Cortex of kidney (tissue), 1 donor: ENCODE measurements at places on chromosomes 4 and X.

DNA sequence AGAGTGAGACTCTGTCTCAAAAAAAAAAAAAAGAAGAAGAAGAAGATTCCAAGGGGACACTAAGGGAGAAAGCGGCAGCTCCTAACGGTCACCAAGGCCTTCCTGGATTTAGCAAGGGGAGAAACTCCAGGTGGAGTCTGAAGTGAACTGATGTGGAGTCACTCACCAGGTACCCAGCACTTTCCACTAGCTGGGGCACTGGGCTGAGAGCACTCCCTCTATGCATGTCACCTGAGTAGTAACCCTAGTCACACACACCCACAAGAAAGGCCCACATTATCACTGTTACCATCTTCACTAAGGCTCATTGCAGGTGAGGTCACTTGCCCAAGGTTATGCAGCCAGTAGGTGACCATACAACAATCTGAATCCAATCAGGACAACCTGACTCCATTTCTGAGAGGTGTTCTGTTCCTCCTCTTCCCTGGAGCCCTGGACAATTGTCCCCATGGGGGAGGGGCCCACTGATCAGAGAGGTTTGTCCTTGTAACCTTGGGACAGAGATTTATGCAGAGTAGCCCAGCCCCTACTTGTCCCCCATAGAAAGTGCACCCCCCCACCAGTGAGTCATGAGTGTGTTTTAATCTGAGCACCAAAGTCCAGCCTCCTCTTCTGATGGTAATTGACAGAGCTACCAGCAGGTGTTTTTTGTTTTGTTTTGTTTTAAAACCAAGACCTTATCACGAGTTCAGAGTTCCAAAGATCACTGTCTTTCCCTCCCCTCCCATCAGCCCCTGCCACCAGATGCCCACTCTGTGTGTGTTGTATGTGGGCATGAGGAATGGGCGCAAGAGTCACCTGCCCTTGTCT, 5.9 kb upstream of the SASH3 start:
- no peak for DNase-seq

GRCh38 chr4:75172551-75172950, 239.6 kb downstream of the PARM1 start:
- DNase-seq, result no peak

GRCh38 chr4:7395645-7396044, 39.1 kb downstream of the PSAPL1 start:
- no peak for DNase-seq

DNA sequence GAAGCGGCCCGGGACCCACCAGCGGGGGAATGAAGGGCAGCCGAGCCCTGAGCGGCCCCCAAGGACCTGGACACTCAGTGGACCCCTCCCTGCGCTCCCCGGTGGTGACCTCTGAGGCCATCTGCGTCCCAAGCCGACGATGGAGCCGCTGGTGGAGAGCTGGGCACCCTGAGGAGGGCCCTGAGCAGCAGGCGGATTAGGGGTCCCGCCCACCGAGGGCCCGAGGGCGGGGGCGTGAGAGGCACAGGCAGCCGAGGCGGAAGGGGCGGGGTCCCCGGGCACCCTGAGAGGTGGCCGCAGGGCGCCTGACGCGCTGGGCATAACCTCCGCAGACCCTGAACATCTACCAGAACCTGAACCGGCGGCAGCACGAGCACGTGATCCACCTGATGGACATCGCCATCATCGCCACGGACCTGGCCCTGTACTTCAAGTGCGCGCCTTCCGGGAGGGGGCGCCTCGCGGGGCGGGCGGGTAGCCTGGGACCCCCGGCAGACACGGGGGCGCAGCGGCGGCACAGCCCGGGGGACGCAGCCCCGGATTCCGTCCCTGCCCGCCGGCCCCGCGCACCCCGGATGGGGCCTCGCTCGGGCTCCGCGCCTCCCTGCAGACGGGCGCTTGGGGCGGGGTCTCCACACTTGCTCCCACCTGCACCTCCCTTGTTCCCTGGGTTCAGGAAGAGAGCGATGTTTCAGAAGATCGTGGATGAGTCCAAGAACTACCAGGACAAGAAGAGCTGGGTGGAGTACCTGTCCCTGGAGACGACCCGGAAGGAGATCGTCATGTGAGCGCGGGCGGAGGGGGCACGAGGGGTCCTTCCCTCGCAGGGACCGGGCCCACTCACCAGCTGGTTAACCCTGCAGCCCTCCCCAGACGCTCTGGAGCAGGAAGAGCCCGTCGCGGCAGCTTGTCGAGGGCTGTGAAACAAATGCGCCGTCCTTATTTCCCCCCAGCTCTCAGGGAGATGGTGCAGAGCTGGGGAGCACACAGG, 10.3 kb downstream of the ATP5ME start:
- no peak for DNase-seq

- no peak for DNase-seq
Observed at GRCh38 chrX:30904632-30905031, 15.6 kb upstream of the TAB3 start.

DNA sequence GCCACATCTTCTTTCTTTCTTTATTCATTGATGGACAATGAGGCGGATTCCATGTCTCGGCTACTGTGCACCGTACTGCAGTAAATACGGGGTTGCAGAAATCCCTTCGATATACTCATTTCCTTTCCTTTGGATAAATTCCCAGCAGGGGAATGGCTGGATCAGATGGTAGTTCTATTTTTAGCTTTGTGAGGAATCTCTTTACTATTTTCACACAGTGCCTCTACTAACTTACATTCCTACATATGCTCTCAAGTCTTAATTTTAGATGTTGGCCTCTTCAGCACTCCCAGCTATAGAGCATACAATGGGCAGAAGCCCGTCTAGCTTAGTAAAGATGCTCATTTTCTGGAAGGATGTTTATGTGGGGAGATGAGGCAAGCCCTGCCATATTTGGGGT, 317.4 kb downstream of the ASMT start:
- no peak for DNase-seq

GRCh38 chr4:79757600-79757999, 315.4 kb downstream of the ANTXR2 start:
- no peak for DNase-seq

DNA sequence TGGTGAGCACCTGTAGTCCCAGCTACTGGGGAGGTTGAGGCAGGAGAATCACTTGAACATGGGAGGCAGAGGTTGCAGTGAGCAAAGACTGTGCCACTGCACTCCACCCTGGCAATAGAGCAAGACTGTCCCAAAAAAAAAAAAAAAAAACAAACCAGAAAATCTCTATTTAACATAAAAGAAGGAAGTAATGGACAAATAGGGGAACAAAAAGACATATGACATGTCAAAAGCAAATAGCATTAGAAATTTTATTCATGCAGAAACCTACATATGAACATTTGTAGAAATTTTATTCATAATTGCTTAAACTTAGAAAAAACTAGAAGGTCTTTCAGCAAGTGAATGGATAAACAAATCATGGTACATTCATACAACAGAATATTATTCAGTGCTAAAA, 97.1 kb upstream of the SH3RF1 start:
- DNase-seq, result no peak

GRCh38 chr4:52572936-52573485, 86.1 kb downstream of the USP46 start:
- DNase-seq, result no peak

DNA sequence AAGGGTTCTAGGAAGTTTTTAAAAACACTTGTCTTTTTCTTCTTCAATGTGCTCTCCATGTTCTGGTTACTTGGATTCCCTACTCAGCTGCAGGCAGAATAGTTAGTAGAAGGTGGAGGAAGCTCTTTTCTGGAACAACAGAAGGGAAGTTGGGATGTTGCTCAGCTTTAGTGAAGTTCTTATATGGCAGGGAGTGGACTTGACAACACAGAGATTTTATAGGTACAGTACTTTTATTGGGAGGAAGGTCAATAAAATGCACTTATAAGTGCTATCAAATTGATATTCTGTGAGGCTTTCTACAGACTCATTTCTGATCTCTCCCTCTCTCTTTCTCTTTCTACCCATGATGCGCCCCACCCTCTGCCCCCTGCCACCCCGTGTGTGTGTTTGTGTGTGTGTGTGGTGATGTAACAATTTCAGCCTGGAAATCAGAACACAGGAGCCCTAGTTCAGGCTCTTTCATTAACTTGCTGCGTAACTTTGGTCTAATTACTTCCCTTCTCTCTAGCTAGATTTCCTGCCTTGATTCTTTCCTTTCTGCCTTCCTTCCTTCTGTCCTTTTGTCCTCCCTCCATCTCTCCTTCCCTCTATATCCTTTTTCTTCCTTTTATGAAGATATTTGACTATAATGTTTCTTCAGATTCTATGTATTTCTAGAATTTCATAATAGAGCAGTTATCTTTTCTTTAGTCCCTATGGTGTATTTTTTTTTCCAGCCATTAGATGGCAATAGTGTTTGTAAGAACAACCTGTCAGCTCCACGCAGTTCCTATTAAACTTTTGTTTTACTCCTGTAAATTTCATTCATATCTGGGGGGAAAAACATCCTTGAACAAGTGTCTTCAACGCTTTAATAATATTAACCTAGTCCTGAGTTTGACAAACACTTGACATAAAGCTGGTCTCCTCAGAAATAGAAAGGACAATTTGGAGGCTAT, 37.1 kb downstream of the HEPH start:
- no peak for DNase-seq

DNA sequence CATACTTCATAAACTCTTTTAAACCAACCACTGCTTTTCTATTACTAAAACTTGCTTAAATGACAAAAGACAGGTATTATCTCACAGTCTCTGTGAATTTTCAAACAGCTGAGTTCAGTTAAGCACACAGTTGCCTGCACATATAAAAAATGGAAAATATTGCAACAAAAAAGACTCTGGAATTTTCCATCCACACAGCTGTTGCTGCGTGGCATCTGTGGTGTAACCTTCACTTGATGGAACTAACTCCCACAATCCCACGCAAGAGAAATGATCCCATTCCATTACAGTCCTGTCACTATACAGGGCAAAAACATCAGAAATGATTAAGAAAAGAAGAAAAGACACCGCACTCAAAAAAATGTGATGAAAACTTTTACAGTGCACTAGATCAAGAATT, 149.8 kb upstream of the TBL1X start:
- no peak for DNase-seq

DNA sequence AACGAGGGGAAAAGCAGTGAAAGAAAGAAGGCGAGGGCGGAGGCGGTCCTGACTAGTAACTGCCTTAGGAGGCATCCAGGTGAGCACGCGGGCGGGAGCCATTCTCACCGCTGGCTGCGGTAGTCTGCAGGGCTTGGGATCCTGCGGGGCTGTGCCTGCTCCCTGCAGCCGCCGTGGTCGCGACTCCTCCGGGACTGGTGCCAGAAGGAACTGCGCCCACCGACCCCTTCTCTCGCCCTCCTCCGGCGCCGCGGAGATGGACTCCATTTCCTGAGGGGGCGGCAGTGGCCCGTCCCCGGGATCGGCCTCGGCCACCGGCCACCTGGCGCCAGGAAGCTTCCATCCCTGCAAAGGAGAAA, 543 bp downstream of the NFXL1 start:
- no peak for DNase-seq

GRCh38 chrX:39477762-39478120, 620.0 kb downstream of the BCOR start:
- no peak for DNase-seq

- no peak for DNase-seq
Observed at GRCh38 chr4:61400439-61401038, 200.4 kb downstream of the ADGRL3 start.

GRCh38 chrX:29947225-29947624, 268.1 kb upstream of the MAGEB2 start:
- DNase-seq, result no peak

- no peak for DNase-seq
Observed at GRCh38 chr4:74490736-74491135, 45.8 kb downstream of the AREG start.

- DNase-seq, result no peak
Observed at GRCh38 chr4:23516716-23517115, 373.1 kb downstream of the PPARGC1A start.

- no peak for DNase-seq
Observed at GRCh38 chrX:69884210-69884609, 165.5 kb downstream of the AWAT2 start.

DNA sequence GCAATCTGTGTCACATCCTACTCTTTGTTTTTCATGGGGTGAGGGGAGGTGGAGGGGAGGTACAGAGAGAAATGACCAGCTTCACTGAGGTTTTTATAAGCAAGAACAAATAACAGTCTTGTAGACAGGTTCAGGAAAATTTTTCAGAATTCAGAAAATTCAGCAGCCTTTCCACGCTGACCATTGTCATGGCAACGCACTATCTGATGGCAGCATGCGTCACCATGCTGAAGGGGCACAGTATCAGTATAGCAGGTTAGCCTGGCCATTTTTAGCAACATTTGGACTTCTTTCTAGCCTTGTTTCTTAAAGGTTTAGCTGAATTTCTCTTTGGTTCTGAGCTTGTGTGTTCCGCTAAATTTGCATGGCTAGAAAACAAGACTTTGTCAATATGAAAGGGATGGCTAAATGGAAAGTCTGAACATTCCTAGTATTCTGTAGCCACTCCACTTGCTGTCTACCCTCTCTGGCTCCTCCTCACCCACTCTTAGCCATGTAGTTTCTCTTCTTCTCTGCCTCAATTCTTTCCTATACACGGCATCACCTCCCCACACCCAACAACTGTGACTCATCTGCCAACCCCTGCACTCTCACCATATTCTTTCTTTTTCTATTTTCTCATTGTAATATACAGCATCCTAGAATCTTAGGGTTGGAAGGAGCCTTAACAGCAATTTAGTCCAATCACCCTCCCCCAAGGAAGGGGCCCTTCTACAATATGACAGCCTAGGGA, 42.7 kb upstream of the CITED1 start:
- no peak for DNase-seq

DNA sequence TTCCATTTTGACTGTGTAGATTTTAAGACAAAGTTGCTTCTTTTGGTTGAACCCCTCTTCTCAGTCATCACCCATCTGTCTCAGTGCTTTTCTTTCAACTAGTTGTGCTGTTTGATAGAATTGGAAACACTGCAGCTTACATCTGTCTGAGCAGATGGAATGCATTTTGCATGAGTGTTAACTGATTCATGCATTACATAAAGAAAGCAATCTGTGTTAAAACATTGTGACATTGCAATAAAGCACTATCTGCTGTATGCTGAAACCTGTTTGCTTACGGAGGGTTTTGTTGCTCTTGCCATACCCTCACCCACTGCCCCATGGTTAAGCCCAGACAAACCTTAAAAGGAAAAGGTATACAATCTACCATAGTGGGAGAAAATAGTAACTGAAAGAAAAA, 47.4 kb downstream of the NRK start:
- DNase-seq, result no peak

GRCh38 chr4:7439699-7440098, 5.0 kb upstream of the PSAPL1 start:
- DNase-seq, result no peak

GRCh38 chrX:103398421-103398864, 22.1 kb downstream of the BEX3 start:
- no peak for DNase-seq

DNA sequence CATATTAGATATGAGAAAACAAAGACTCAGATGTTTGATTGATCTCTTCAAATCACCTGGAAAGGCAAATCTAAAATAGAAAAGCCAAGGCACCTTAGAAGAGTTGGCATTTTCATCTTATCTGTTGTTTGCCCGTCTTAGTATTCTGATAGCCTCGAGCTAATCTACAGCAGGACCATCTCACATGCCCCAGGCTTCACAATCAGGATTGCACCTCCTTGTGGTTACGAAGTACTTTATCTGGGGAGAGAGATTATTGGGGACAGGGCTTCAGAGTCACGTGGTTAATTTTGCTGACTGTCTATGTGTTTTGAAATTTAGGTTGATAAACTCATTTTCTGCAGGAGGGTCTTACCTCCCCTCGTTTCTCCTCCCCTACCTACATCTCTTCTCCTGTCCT, 313.1 kb upstream of the ANXA10 start:
- no peak for DNase-seq
